ENCODE measurements at places on chromosomes 13 and 19.

DNA sequence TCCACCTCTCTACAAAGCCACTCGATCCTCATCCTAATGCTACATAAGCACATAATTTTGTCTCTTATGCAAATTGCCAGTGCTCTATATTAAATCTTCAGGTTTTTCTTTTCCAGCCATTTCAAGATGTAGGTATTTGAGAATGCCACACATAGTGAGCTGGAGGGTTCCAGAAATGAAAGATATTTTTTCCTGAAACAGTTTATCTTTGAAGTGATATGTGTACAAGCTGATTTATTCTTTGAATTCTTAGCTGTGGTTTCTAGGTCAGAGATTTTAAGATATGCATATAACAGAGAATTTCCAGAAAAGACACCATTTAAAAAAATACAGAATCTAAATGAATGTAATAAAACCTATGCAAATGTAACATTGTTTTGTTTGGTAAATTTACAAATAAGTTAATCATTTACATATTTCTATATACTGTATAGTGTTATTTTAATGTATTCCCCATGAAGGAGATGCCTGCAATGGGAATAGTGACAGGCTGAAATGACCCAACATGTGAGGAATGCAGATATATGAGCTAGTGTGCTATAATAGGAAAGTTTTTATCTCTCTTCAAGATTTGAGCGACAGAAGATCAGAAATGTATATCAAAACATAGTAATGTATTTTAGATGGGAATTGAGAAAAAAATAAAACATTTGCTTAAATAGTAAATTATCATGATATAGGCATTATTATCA, 570.2 kb downstream of the SLITRK1 start:
- DNase-seq = peak; percentile 1

DNA sequence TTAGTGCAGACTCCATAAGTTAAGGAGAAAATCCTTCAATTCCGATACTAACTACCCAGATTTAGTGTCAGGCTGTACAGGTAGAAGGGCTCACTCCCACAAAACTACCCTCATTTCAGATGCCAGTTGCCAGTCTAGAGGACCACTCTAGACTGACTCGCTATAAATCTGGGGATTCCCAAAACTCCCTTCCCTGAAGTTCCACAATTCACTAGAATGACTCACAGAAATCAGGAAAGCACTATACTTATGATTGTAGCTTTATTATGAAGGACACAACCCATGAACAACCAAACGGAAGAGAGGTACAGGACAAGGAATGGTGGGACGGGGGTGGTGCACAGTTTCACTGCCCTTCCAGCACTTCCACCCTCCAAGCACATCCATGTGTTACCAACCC, 321.2 kb downstream of the DIAPH3 start:
- no peak for DNase-seq

- DNase-seq = no peak
These were observed 16.1 kb upstream of the TNFSF14 start for GRCh38 chr19:6685962-6686627.

DNA sequence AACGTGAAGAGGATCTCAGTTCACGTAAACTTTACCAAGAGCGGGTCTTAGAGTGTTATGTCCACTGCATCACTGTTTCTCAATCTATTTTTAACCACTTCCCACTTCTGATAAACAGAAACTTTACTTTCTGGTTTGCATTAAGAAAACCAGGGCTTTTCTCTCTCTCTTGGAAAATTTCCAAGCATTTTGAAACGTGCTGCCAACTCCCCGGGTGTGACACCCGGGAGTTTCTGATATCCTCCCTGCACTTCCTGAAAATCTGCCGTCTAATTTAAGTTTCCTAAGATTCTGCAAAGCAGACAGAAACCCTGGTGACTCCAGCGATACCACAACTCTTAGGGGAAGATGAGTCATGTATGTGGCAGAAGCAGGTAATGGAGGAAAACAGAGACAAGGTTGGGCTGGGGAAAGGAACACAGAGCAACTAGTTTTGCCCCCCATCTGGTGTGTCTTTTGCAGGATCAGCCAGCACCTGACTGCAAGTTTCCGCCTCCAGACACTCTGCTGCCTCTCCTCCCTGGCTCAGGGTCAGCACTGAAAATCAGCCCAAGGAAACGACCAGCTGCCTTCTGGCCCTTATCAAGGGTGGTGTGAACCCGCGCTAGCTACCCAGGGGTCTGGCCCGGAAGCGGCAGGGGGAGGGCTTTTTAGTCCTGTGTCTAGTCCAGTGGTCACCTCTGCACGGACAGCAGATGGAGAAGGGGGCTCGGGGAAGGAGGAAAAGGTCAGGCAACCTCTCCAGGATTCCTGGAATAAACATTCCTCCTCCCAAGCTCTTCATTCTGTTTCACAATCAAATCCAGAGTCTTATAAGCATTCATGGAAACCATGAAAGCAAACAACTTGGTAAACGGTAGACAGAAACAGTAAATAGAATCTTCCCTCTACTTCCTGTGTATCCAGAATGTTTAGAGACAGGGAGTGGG, 11.3 kb upstream of the FFAR2 start:
- no peak for DNase-seq

DNA sequence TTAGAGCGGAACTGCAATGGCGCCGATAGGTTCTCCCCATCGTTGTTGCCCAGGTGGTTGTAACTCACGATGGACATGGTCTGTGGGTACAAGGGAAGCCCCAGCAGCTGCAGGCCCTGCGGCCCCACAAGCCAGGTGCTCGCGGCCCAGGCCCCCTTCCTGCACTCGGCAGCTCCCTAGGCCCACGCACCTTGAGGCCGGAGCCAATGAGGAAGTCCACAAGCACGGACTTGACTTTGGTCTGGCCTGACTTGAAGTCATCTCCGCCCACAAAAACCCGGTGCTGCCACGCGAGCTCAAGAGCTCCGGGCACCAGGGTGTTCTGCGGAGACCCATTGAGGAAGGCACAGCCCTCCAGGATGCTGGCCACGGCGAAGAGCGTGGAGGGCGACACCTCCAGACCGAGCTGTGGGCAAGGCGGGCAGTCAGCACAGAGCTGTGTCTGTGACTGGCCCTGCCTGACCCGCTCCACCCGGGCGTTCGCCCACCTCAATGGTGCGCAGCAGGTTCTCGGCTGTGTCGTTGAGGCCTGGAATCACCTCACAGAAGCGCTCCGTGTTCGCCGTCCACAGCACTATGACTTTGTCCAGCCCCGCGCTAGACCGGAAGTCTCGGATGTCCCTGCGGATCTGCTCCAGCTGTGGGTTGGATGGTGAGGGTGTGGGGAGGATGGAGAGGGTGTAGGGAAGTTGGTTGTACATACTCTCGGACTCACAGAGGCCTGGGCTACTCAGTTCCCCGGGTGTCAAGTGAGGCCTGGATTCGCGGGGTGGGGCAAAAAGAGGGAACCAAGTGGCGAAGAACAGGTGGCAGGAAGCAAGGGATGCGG, 1.9 kb downstream of the ISYNA1 start:
- no peak for DNase-seq

GRCh38 chr19:49672131-49672919, 4.7 kb upstream of the PRMT1 start:
- peak; percentile 44 for DNase-seq

- DNase-seq = no peak
These were observed 492 bp upstream of the PGLYRP1 start for GRCh38 chr19:46023311-46023779.

DNA sequence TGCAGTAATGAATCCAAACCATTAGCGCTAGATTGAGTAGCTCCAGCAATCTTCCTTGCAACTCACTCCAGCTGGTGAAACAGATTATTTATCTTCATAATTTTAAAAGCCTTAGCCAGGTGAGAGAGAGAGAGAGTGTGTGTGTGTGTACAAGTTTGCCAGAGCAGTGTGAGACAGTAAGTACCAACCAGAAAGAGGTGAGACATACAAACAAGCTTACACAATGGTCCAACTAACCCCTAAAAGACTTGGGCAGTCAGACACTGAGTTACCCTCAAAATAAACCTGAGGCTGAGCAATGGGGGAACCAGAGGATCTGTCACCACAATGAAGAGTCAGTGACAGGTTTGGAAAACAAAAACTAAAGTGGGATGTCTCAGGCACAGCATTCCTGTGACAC, 8.1 kb upstream of the THSD1 start:
- no peak for DNase-seq

All from amniotic stem cell (primary cell).